NCI-H460 (cell line): ENCODE measurements at places on chromosomes 13 and 19.

DNA sequence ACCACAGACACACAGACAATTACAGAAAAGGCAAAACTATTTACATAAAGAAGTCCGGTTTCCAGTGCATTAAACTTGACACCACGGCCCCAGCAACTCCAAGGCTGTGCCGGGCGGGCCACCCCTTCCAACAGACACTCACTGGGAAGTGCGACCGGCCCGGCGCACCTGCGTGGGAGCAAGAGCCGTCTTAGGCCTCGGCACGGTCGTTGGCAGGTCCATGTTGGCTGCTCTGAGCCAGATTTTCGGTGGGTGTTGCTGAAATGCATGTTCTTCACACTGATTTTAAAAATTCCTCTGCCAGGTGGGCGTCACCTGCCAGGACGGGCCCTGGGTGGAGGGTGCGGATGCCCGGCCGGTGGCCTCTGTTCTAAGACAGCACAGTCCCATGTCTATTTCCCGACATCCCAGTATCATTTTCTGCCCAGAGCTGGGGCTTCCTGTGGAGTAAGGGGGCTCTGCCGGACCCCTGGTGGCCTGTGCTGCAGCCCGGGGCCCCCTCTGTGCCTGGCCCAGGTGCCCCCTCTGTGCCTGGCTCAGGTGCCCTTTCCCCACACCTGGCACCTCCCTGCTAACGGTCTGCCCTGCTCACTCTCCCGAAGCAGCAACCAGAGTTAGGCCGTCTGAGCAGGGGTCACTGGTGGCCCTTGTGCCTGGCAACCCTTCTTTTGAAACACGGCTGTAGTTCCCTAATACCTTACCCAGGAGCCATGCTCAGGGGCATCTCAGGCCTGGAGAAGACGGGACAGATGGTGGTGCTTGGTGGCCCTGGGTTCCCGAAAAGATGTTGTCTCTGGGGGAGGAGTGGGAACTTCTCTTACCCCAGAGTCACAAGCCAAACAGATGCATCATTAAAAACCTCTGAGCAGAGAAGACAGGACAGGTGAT is 9.2 kb downstream of the TMEM255B start:
- DNase-seq = no peak

DNA sequence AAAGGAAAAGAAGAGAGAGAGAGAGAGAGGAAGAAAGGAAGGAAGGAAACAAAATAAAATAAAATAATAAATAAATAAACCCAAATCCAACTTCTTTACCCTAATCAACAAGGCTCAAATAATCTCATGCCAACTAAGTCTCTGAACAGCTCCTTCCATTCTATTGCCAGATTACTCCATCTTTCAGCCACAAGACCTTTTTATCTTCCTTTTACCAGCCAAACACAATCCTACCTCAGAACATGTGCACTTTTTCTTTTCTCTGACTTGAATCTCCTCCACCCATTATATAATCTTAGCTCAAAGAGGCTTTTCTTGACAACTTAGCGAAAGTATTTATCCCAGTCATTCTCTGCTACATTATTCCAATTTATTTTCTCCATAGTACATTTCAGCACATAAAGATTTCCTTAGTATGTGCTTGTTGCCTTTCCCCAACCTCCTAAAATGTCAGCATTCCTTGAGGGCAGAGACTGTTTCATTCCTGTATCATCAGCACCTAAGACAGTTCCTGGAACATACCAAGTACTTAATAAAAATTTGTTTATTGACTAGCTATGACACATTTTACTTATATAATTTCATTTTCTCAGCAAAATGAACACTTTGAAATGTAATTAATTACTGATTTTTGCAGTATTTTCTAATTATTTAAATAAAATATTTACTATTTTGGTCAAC is 33.5 kb upstream of the USPL1 start:
- DNase-seq = no peak

DNA sequence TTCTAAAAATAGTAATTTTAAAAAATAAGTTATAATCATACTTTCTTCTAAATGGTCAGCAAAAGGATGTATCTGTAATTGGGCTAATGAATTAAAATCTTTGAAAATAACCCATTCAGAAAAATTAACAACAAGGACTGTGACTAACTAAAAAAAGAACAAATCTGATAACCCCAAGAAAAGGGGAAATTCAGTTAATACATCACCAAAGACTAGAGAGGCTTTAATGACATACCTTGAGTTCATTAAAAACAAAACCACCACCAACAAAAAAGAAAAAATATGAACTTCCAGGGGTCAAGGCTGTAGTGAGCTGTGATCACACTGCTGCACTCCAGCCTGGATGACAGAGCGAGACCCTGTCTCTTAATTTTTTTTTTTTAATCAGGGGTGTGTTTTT is 121.8 kb downstream of the TBC1D4 start:
- DNase-seq = no peak

GRCh38 chr13:33723772-33724435 is 94.0 kb upstream of the RFC3 start:
- DNase-seq = peak; percentile 78

GRCh38 chr13:24071423-24072075 is 89.0 kb upstream of the SPATA13 start:
- no peak for DNase-seq

DNA sequence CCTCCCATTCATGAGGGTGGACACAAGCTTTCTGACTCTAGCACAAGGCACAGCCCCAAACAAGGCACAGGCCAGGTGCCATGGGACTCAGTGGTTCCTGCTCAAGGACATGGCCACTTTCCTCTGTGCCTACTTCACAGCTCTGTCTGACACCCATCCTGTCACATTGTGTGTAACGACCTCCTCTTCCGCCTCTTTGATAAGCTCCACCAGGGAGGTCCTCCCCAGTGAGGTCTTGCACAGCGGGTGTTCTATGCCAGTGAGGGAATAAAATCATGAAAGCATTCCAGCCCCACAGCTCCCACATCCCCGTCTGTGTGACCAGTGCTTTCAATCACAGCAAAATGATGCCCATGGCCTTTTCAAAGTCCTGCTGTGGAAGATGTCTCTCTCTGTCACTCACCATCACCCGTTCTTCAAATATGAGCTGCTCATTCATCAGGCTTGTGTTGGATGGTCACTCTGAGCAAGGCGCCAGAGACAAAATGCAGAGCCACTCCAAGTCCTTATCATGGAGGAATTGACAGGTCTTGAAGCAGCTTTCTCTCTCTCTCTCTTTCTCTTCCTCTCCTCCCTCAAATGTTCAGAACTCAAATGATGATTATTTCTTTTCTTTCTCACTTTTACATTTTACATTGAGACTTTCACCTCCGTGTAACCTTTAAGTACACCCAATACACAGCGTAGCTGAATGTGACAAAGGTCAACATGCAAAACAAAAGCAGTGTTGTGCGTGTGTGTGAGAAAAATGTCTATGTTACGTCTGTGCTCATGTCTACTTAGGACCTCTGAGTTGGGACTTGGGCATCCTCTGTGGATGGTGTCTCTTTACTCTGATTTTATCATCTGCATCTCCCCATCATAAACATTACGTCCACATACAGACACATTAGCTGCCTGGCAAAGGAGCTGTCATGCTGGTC is 8.0 kb upstream of the SPATA13 start:
- no peak for DNase-seq

DNA sequence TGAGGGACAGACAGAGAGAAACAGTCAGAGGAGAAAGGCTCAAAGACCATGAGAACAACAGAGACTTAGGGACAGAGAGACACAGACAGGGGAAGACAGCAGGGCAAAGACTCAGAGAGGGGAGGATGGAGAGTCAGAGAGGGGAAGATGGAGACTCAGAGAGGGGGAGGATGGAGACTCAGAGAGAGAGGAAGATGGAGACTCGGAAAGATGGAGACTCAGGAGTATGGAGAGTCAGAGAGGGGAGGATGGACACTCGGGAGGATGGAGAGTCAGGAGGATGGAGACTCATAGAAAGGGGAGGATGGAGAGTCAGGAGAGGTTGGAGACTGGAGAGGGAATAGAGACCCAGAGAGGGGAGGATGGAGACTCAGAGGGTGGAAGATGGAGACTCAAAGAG is 689 bp downstream of the SPACA6 start:
- no peak for DNase-seq

DNA sequence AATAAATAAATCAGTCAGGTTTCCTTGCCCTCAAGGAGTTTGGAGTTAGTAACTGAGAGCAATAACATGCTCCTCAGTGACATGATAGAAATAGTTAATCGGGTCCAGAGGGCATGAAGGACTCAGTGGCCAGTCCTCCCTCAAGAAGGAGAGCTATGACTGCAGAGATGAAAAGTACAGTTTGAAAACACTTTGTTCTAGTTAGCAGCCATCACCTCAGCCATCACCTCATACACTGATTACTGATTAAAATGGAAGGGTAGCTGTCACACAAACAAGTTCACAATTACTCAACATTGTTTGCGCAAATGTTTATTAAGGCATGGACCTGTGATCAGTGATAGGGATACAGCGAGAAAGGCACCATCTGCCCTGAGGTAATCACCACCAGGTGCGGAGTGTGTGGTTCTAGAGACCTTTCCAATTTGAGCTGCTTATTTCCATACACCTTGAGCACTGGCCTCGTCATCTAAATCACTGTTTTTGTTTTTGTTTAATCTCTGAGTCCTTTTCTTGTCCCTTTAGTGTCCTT is 85.3 kb upstream of the RAP2A start:
- no peak for DNase-seq

- no peak for DNase-seq
Observed at GRCh38 chr13:77650409-77650808, 47.1 kb upstream of the SLAIN1 start.

DNA sequence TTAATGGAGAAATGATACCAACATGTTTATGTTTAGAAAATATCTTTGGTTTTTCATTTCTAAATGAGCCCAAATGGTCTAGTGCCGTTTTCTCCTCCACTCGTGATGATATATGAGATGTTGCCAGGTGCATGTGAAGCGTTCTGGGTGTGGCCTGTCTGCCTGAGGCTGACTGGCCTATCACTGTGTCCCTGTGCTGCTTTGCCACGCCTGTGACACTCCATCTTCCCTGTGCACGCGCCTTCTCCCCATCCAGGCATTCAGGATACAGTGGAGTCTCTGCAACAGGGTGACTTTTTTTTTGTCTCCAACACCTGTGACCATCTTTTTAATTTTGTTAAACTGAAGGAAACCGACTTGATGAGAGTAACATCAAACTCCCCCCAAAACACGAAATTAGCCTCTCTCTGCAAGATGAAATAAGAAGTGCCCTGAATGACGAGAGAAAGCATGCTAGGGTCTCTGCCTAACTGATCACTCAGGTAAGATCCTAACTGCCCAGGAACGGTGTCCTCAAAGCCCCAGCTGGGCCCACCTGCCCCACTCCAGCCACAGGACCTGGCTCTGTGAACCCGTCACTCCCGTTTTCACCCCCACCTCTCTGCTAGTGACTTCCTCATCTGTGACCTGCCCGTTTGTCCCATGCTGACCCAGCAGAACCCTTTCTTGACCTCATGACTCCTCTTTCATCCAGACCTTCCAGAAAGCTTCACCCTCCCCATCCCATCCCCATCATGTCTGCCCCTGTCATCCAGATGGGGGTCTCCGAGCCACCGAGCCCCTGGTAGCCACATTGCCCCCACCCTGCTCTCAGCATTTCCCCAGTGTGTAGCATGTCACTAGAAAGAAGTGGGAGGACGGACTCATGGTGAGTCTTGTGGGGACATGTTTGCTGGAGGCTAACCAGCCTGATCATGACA is 33.2 kb upstream of the TFDP1 start:
- DNase-seq = no peak

DNA sequence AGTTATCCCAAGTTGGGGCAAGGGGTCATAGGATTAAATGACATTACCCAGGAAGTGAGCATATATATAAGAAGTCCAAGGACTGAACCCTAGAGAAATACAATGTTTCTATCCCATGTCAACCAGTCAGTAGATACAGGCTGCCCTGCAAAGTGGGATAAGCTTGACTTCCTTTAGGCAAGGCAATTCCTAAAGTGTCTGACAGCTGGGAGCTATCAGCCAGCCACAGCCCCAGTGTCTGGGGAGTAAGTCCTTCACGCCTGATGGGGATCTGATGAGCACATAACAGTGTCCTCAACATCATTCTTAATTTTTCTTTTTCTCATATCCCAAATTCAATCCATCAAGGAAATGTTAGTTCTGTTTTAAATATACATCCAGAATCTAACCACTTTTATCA is 54.1 kb downstream of the DNAJC15 start:
- DNase-seq = no peak

- DNase-seq = no peak
Observed at GRCh38 chr19:6685962-6686627, 16.1 kb upstream of the TNFSF14 start.

DNA sequence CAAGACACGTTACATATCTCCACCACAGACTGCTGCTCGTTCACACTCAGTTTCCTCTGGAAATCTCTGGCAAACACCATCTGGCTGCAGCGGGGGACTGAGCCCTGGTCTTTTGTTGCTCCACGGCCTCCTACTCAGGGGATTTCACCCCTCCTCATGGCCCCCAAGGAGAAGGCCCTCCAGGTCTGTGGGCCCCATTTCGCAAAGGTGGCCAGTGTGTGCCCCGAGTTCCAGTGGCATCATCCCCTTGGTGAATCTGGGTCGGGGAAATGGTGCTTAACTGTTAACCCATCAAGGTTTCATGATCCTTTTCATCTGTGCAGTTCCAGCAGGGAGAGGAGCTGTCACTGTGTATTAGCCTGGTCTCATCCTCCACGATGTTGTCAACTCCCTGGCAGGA is 235.4 kb upstream of the MAB21L1 start:
- DNase-seq = no peak

GRCh38 chr19:20313894-20314293 is 146.9 kb downstream of the ZNF486 start:
- DNase-seq = no peak

- no peak for DNase-seq
Observed at GRCh38 chr13:29935309-29935981, 85.0 kb upstream of the UBL3 start.

DNA sequence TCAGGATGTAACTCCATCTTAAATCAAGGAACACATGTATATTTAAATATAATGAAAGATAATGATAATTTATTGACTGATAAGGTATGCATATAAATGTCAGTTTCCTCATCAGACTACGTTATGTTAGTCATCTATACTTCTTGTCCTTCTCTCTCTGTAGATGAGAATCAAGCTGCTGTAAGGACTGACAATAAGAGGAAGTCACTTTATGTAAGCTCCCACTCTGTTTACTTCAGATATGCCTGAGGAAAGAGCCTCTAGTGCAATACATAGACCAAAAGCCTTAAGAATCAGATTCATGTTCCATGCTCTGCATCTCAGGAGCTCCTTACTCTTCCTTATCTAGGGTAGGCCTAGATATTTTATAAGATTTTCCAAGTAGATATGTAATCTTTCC is 9.6 kb upstream of the SLITRK6 start:
- DNase-seq = no peak

DNA sequence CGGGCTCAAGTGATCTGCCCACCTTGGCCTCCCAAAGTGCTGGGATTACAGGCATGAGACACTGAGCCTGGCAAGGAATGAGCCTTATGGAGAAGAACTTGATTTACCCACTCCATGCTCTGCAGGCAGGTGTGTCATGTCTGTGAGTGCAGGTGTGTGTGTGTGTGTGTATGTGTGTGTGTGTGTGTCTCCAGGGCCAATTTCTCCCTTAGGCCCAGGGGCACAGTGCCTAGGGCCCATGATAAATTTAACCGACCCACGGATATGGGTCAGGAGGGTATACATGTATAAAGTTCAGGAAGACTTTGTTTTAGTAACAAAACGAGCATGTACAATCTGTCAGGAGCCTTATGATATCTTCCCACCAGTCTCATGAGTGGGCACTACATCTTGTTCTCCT is 4.6 kb upstream of the FOSB start:
- DNase-seq = no peak
